Activated CD4-positive, alpha-beta T cell treated with anti-CD3 and anti-CD28 coated beads, Interleukin-2, amount 50 U/mL, for 48 hours (primary cell): ENCODE measurements at places on chromosomes 2 and 18.

DNA sequence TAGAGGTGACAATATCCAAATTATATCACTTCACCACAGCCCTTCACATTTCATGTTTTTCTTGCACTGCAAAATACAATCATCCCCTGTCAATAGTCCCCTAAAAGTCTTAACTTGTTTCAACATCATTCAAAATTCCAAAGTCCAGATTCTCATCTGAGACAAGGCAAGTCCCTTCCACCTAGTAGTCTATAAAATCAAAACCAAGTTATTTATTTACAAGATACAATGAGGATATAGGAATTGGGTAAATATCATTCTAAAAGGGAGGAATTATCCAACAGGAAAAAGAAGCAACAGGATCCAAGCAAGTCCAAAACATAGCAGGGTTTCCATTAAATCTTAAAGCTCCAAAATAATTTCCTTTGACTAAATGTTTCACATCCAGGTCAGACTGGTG, 1076.1 kb upstream of the TMEFF2 start:
- DNase-seq = no peak

GRCh38 chr2:42064417-42064942, 16.7 kb downstream of the PKDCC start:
- no peak for DNase-seq

DNA sequence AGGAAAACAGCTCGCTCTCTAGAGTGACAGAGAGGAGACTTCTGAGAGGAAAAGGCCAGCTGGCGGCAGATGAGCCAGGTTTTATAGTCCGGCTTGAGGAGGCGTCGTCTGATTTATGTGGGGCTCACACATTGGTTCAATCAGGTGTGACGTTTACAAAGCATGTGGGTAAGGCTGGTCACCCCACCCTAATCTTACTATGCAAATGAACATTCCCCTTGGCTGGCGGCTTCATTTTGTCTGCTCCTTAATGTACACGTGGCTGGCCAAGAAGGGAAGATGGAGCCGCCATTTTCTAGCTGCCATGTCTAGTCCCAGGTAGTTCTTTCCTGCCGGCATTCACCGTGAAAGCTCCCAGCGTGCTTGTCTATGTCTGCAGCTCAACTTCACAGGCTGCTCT, 299.1 kb upstream of the SPRED2 start:
- DNase-seq = no peak

DNA sequence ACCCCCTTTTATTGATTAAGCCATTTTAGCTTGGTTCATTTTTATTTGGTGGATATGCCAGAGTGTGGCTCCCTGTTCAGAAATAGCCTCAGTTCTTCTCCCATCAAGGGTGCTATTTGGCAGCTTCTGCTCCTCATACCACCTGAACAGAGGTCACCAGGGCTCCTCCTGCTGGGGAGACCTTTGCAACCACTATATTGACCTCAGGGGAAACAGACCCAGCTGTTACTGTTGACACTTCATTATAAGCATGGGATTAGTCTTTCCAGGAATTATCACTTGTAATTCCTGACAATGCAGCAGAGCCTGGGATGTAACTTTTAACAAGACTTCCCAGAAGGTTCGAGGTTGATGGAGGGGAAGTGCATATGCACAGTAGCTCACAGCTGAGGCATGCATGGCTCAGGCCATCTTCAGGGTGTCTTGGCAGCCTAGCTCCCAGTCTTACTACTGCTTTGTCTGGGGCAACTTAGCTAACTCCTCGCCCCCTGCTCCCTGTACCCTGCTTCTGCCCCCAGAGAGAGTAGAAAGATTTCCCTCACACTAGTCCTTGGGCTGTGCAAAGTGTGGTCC, 239.4 kb upstream of the SPRED2 start:
- DNase-seq = no peak

GRCh38 chr2:58664523-58665151, 423.5 kb upstream of the FANCL start:
- DNase-seq = no peak

DNA sequence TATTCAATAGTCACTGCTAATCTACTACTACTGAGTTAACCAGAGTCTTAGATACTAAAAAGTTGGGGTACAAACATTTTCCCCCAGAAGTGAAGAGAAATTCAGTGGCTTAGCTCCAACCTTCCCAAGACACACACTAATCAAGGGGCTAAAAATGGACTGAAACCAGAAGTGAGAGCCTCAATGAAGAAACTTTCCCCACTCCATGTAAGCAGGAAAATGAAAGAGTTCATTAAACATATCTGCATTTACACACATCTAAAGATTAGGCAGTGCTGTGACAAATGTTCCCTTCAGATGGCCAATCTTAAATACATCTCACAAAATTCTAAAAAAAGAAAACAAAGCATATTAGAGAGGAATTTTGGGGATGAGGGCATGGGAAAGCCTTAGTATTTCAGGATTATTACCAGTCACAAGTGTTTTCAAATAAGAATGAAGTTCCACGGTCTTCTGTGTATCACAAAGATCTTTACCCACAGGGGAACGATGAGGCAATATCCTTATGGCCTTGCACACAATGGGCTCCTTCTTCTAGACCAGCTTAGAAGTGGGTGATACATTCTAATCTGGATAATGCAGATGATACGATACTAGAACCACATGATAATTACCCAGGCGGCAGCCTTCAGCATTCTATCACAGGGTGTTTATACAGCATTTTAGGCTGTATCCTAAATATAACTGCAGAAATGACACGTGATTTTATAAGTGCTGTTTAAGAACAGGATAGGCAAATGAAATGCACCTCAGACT, 17.1 kb downstream of the ANKRD44 start:
- DNase-seq = no peak

DNA sequence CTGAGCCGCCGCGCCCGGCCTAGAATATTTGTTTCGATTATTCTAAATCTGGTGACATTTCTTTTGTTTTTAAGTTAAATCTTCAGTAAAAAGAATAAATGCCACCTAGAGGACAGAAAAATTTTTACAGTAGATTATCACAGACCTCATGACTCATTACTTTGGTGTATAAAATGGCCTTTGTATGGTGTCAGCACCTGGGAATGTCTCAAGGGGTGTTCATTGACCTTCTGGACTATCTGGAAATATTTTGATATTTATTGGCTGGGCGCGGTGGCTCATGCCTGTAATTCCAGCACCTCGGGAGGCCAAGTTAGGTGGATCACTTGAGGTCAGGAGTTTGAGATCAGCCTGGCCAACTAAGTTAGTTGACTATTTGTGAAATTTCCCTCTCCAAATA, 30.3 kb upstream of the SLC30A6 start:
- no peak for DNase-seq

DNA sequence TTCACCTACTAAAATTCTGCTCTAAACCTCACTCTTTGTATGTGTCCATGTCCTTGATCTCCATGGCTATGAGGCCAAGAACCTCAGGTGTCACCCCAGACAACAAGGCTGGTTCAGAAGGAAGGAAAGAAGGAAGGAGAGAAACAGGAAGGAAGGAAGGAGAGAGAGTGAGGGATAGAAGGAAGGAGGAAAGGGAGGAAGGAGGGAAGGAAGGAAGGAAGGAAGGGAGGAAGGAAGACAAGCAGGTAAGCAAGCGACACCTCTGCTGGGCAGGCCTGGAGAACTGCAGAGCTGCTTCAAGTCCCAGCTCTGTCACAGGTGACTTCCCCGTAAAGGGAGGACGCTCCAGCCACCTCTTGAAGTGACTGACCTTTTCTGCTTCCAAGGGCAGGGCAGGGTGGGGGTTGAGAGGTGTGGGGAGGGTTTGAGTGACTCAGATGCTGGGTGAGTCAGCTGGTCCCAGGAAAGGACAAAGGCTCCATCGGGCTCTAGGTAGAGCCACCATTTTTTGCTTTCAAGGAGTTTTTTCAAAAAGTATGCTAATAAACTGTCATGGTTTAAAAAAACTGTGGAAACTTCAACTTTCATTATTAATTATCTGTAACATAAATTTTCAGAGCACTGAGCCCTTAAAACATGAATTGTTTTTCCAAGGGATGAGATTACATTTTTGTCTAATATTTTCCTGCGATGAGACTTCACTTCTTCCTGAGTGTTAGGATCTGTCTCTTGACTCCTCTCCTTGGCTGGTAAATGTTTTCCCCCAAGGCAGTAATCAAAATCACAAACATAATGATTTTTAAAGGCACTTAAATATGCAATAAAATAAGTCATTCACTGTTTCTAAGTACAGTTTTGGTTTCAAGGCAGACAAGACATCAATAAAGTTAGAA, 90.1 kb upstream of the L3MBTL4 start:
- no peak for DNase-seq

GRCh38 chr2:219448776-219449341, 14.2 kb downstream of the SPEG start:
- no peak for DNase-seq

GRCh38 chr2:28161466-28161865, 231.2 kb upstream of the FOSL2 start:
- DNase-seq = no peak

DNA sequence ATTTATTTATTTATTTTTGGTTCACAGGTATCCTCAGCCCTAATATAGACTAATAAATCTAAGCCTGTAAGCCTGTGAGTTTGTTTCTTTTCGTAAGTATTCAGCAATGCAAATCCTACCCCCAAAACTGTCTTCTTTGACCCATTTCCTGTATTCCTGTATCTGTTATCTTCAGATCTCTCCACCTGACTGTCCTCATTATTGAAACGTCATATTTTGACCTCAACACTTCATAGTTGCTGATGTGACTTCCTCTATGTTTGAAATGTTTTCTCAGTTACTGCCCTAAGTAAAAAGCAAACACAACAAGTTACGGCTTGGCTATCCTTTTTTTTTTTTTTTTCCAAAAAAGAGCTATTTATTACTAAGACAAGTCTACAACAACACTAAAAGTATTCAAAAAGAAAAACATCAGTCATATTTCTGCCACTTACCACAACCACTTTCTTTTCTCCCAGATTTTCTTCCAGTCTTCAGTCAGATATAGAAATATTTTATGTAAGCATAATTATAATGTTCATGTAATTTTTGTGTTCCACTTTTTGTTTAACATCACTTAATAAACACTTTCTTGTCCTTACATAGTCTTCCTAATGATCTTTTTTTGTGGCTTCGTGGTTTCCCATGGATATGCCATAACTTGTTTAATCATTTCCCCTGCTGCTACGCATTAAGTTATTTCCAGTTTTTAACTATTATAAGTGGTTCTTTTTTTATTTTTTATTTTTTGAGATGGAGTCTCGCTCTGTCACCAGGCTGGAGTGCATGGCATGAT, 45.0 kb upstream of the EML4 start:
- DNase-seq = no peak

GRCh38 chr2:54899576-54900200, 150.6 kb downstream of the RTN4 start:
- no peak for DNase-seq

- DNase-seq = no peak
These were observed 39.5 kb upstream of the KLHL14 start for GRCh38 chr18:32812342-32812741.

DNA sequence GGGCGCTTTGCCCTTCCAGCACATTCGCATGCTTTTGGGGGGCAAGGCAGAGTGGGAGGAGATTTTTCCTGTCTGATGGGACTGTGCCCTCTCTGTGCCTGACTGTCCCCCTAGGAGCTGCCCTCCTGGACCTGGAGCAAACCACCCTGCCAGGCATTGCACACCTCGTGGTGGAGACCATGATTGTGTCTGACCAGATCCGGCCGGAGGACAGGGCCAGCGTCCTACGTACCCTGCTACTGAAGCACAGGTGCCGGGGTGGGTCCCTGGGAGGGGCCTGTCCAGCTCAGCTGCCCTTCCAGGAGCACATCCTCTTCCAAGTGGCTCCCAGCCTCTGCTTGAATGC, 5.3 kb downstream of the SLC4A3 start:
- no peak for DNase-seq

GRCh38 chr2:215866606-215867005, 146.7 kb downstream of the MREG start:
- no peak for DNase-seq

DNA sequence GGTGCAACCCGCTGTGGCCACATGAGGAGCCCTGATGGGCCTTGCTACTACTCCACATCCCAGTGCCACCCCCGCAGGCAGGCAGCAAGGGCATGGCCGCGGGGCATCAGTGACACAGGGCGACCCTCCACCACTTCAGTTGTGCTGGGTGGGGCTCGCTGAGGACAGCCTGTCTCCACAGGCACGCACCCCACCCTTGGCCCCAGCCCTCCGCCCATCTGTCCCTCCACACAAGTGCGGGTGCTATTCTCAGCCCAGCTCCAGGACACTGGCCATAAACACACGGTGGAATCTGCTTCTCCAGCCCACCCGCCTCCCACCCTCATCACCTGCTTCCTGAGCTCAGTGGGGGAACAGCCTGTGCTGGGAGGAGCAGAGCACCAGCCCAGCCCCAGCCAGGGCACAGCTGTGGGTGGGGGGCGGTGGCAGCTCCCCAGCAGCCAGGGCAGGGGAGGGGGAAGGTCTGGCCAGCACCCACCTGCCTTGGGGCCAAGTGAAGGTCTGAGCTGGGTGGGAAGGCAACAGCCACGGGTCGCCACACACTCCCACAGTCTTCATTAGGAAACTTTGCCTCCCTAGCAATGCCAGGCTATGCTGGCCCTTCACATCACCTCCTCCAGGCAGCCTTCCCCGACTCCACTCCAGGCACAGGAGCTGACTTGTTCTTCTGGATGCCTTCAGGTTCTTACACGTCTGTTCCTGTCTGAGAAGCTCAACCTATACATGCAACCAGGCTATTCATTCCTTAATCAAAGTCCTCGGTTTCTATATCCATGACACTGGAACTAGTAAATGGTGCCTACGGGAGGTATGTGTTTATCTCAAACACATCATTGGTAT, 16.5 kb downstream of the BIN1 start:
- DNase-seq = no peak

- no peak for DNase-seq
These were observed 40.7 kb downstream of the PCARE start for GRCh38 chr2:29033656-29034055.

- no peak for DNase-seq
These were observed 455.4 kb upstream of the LRRTM4 start for GRCh38 chr2:77977471-77978063.

GRCh38 chr18:79604205-79604912, 75.2 kb upstream of the CTDP1 start:
- DNase-seq = no peak

- no peak for DNase-seq
These were observed 79.5 kb downstream of the INPP4A start for GRCh38 chr2:98524168-98524567.

- DNase-seq = no peak
These were observed 52.0 kb downstream of the FHOD3 start for GRCh38 chr18:36349552-36349951.

DNA sequence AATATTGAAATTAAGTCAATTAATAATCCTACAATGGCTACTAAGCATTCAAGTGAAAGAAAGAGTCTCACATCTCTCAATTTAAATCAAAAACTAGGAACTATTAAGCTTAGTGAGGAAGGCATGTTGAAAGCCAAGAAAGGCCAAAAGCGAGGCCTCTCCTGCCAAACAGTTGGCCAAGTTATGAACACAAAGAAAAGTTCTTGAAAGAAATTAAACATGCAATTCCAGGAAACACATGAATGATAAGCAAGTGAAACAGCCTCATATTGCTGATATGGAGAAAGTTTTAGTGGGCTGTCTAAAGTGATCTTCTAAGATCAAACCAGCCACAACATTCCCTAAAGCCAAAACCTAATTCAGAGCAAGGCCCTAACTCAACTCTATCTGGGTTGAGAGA, 11.8 kb downstream of the RDH14 start:
- DNase-seq = no peak

- no peak for DNase-seq
These were observed 69.5 kb downstream of the SESTD1 start for GRCh38 chr2:179195141-179195540.
